ENCODE measurements at places on chromosomes 6 and 20. TPM values are rescaled to one million over a fixed set of nuclear protein-coding genes. Genes with fewer than 3 reads are reported as not detected.

SIRPA gene
- not detected for total RNA-seq

HLA-G gene
- 0.55 TPM for total RNA-seq

CYP24A1 gene
- 0.07 TPM for total RNA-seq

IPCEF1 gene
- total RNA-seq: 11.6 TPM

GRCh38 chr6:88119769-88120168 lies 46.4 kb downstream of the CNR1 start:
- no peaks in the 10 kb centered on the region for H3K36me3 ChIP-seq
- no peak overlapping the region for H3K27ac ChIP-seq
- no peak overlapping the region for H3K4me3 ChIP-seq
- H3K27me3 ChIP-seq: peaks cover 3% of the 10 kb centered on the region

- H3K27me3 ChIP-seq: no peaks in the 10 kb centered on the region
- peaks cover 6% of the 10 kb centered on the region for H3K4me1 ChIP-seq
- H3K27ac ChIP-seq: no peak overlapping the region
- H3K4me3 ChIP-seq: no peak overlapping the region
- H3K36me3 ChIP-seq: peaks cover 22% of the 10 kb centered on the region
Observed at GRCh38 chr6:73640179-73640750, 13.5 kb downstream of the SLC17A5 start.

- H3K36me3 ChIP-seq: peaks cover 10% of the 10 kb centered on the region
- H3K27ac ChIP-seq: no peak overlapping the region
- no peak overlapping the region for H3K4me3 ChIP-seq
- H3K27me3 ChIP-seq: no peaks in the 10 kb centered on the region
- DNase-seq: no peak
Observed at GRCh38 chr6:88705601-88706000, 257.8 kb downstream of the RNGTT start.

- H3K4me3 ChIP-seq: no peak overlapping the region
- H3K4me1 ChIP-seq: no peaks in the 10 kb centered on the region
- H3K27ac ChIP-seq: no peak overlapping the region
- H3K27me3 ChIP-seq: peaks cover 29% of the 10 kb centered on the region
Observed at GRCh38 chr20:59830665-59831023, 102.8 kb downstream of the SYCP2 start.

DNA sequence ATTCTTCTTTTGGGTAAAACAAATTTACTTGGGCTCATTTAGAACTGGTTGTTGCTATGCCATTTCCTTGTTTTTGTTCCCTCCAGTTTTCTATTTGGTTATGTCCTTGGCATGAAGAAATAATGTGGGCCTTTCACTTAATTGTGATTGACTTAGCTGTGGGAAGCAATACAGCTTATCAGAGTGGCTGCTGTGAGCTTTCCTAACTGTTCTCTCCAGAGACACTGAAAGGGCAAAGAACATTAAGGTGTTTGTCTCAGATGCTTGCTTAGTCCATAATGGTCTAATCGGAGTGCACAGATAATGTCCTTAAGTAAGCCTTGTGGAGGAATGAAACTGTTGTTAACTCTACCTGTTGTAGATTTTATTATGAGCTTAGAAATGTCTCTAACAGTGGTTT lies 56.6 kb downstream of the SH3BGRL2 start:
- no peak overlapping the region for H3K4me3 ChIP-seq
- peaks cover 1% of the 10 kb centered on the region for H3K27me3 ChIP-seq
- H3K27ac ChIP-seq: no peak overlapping the region

DNA sequence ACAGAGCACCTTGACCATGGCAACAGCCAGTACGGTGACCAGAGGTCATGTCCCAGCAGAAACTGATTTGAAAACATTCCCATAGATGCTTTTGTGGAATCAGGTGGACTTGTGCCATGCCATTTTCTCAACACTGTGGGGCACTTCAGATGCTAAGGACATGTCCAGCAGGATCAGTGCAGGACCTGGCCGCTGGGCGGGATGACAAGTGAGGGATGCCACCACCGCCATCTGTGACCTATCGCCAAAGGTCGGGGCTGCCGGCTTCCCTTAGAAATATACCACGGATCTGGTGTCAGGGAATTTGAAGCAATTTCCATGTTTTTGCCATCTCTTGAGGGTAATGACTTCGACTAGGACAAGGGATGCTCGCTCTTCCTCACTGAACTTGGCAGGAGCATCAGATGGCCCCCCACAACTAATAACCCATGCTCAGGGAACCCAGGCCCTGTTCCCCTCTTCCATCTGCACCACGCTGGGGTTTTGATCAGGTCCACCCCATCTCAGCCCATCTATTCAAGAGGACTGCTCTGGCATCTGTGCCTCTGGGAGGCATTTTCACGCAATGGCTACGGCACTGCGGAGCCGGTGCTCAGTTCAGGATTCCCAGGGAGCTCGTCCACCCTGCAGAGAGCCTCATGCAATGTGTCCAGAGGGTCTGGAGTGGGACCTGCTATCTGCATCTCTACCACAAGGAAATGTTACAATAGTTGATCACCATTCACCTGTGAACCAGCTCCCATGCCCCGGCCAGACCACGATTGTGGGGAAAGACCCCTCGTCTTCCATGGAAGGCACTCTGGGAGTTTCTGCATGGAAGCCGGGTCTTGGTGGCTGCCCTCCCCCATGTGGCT lies 302.6 kb downstream of the TAF4 start:
- no peak for DNase-seq
- H3K36me3 ChIP-seq: no peaks in the 10 kb centered on the region
- no peak overlapping the region for H3K27ac ChIP-seq

DNA sequence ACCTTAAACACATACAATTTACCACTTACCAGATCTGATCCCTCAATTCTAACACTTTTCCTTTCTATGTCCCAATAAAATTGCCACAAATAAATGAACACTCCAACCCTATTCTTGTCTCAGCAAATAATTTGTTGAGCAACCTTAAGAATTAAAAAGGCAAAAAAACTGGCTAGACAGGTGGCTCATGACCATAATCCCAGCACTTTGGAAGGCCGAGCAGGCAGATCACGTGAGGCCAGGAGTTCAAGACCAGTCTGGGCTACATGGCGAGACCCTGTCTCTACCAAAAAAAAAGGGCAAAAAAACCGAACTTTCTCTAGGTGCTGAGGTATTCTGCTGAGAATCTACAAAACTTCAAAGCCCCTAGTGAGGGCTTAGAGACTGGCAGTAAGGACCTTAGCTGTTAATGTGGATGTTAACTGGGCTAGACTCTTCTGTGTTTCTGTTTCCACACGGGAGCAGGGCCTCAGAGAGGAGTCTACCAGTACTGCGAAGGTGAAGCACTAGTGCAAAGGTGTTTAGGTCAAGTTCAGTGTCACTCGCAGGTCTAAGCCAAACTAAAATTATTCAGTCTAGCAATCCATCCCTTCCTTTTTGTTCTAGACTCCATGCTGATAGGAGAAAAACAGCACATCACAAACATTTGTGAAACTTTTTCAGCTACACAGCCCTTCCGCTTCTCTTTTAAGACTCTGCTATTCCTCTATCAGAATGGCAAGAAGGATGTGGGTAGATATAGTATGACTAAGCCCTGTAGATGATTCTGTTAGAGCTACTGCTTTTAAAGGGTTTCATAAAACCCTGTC lies 2.6 kb downstream of the FASTKD5 start:
- no peaks in the 10 kb centered on the region for H3K27me3 ChIP-seq
- DNase-seq: peak; percentile 41
- H3K27ac ChIP-seq: peak overlapping the region; percentile 91
- peaks cover 18% of the 10 kb centered on the region for H3K36me3 ChIP-seq
- peak overlapping the region; percentile 91 for H3K4me3 ChIP-seq
- H3K4me1 ChIP-seq: peaks cover 60% of the 10 kb centered on the region

GRCh38 chr6:9002833-9003232 lies 567.5 kb upstream of the SLC35B3 start:
- H3K27me3 ChIP-seq: peaks cover 7% of the 10 kb centered on the region
- H3K4me3 ChIP-seq: no peak overlapping the region
- DNase-seq: no peak
- H3K27ac ChIP-seq: no peak overlapping the region

GRCh38 chr6:11425876-11426275 lies 111.7 kb upstream of the TMEM170B start:
- no peak for DNase-seq
- no peaks in the 10 kb centered on the region for H3K27me3 ChIP-seq
- no peaks in the 10 kb centered on the region for H3K36me3 ChIP-seq
- H3K4me3 ChIP-seq: no peak overlapping the region
- H3K27ac ChIP-seq: no peak overlapping the region

DNA sequence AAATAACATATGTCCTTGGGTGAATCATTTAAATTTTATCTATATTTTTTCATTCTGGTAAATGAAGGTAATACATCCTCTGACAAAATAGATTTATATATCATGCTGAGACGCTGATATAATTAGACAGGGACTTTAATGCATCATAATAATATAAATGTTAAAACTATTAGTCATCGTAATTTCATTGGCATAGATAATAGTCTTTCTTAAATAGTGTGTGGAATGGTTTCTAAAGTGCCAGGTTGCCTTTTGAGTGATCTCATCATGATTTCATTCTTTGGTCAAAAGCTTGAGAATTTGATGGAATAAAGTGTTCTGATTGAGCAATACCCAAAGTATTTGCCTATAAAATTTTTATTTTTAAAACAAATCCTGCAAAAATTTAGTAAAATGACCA lies 43.2 kb upstream of the BMP5 start:
- no peak overlapping the region for H3K4me3 ChIP-seq
- H3K27me3 ChIP-seq: no peaks in the 10 kb centered on the region
- no peak for DNase-seq
- no peaks in the 10 kb centered on the region for H3K36me3 ChIP-seq
- H3K4me1 ChIP-seq: no peaks in the 10 kb centered on the region

DNA sequence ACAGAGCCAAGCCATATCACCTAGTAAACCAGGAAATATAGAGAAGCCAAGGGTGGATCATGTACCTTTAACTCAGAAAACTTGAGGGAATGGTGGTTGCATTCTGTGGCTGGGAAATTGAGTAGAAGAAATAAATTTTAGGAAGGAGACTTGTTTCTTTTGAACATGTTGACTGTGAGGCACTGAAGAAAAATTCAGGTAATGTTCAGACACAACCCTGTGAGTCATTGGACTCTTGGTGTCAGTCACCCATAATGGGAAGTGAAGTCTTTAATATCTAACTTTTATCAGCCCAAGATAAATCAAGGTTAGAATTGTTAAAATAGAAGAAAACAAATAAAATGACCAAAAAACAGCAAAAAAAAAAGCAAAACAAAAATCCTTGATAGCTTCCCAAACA lies 98.8 kb upstream of the GRIK2 start:
- H3K4me1 ChIP-seq: no peaks in the 10 kb centered on the region
- no peak overlapping the region for H3K4me3 ChIP-seq
- no peaks in the 10 kb centered on the region for H3K27me3 ChIP-seq
- no peaks in the 10 kb centered on the region for H3K36me3 ChIP-seq

GRCh38 chr20:56781108-56781739 lies 152.1 kb downstream of the TFAP2C start:
- no peak overlapping the region for H3K4me3 ChIP-seq
- no peak overlapping the region for H3K27ac ChIP-seq
- peaks cover 3% of the 10 kb centered on the region for H3K27me3 ChIP-seq
- no peaks in the 10 kb centered on the region for H3K36me3 ChIP-seq
- DNase-seq: no peak
- peaks cover 14% of the 10 kb centered on the region for H3K4me1 ChIP-seq

DNA sequence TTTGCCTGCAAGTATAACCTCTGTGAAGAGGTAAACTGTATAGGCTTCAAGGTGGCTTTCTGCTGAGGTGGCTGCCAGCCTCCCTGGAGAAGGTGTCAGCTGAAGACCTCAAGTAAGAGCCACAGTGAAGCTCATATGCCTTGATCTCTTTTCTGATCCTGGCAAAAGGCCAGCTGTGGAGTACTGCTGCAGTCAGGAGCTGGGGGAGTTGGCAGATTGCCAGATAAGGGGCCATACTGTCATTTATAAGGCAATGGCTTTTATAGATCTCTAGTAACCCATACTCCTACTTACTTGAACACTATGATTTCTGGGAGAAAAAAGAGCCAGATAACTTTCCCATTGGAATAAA lies 8.8 kb upstream of the CEP85L start:
- DNase-seq: peak; percentile 72
- peaks cover 20% of the 10 kb centered on the region for H3K36me3 ChIP-seq
- H3K4me3 ChIP-seq: peak overlapping the region; percentile 42
- no peaks in the 10 kb centered on the region for H3K27me3 ChIP-seq
- H3K27ac ChIP-seq: peak overlapping the region; percentile 90

- no peaks in the 10 kb centered on the region for H3K4me1 ChIP-seq
- DNase-seq: no peak
- peaks cover 2% of the 10 kb centered on the region for H3K27me3 ChIP-seq
- H3K36me3 ChIP-seq: no peaks in the 10 kb centered on the region
- no peak overlapping the region for H3K27ac ChIP-seq
- no peak overlapping the region for H3K4me3 ChIP-seq
Observed at GRCh38 chr6:129957941-129958898, 60.2 kb upstream of the L3MBTL3 start.

GRCh38 chr6:161274488-161274858 lies 612 bp upstream of the AGPAT4 start:
- peaks cover 6% of the 10 kb centered on the region for H3K27me3 ChIP-seq
- H3K36me3 ChIP-seq: peaks cover 6% of the 10 kb centered on the region
- peak overlapping the region; percentile 70 for H3K4me3 ChIP-seq
- no peak for DNase-seq
- peak overlapping the region; percentile 86 for H3K27ac ChIP-seq

DNA sequence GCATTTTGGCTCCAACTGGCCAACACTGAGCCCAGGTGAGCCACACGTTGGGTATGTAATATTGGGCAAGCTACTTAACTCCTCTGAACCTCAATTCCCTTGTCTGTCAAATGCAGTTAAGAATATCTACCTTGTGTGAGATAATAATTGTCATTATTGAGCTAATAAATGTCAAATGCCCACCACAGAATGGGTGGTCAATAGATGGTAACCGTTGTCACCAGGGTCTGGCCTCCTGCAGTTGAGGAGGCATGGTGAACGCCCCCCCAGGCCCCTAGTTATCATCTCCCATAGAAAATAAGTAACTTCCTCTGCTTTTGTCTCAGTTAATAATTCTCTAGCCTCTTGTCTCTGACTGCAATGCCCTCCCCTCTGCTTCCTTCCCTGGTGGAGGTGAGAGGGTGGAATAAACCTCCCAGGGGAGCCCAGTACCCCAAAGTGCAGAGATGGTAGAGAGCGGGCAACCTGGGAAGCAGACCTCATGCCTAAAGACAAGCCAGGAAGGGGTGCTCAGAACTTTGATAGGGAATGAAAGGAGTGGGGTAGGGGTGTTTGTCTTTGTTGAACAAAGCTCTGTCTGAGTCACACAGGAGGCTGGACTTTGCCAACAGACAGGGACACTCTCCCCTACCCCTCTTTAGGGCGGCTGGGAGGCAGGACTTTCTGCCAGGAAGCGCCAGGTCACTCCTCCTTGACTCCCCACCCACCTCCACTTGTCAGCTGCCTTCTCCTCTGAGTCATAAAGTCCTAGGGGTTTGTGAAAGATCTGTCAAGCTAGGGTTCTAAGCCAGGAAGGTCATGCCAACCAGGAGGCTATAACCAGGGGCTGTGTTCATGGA lies 1.3 kb upstream of the UNC5CL start:
- H3K36me3 ChIP-seq: peaks cover 4% of the 10 kb centered on the region
- no peaks in the 10 kb centered on the region for H3K27me3 ChIP-seq
- no peak overlapping the region for H3K4me3 ChIP-seq
- H3K27ac ChIP-seq: no peak overlapping the region
